ENCODE measurements at places on chromosomes 2 and 18.

DNA sequence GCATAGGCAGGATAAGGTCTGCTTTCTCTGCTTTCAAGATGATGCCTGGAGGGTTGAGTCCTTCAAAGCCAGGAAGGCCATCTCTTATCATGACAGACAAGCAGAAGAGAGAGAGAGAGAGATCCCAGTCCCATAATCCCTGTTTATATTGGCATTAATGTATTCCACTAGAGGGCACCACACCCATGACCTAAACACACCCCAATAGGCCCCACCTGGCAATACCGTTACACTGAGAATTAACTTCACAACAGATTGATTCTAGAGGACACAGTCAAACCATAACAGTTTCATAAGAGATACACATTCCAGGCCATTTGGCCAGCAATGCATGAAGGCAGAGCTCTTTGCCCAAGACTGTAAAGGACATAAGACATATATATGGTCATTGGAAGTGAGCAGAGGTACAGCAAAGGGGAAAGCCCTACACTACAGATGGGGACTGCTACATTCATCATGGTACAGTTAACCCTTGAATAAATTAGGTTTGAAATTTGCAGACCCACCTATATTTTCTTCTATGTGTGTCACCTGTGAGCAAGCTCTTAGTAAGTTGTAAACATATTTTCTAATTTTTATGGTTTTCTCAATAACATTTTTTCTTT, 1516.1 kb downstream of the RPIA start:
- no peak for DNase-seq

- no peak for DNase-seq
These were observed 16.3 kb downstream of the SLC19A3 start for GRCh38 chr2:227701556-227701955.

GRCh38 chr2:212242724-212243123, 295.9 kb downstream of the ERBB4 start:
- DNase-seq: no peak

DNA sequence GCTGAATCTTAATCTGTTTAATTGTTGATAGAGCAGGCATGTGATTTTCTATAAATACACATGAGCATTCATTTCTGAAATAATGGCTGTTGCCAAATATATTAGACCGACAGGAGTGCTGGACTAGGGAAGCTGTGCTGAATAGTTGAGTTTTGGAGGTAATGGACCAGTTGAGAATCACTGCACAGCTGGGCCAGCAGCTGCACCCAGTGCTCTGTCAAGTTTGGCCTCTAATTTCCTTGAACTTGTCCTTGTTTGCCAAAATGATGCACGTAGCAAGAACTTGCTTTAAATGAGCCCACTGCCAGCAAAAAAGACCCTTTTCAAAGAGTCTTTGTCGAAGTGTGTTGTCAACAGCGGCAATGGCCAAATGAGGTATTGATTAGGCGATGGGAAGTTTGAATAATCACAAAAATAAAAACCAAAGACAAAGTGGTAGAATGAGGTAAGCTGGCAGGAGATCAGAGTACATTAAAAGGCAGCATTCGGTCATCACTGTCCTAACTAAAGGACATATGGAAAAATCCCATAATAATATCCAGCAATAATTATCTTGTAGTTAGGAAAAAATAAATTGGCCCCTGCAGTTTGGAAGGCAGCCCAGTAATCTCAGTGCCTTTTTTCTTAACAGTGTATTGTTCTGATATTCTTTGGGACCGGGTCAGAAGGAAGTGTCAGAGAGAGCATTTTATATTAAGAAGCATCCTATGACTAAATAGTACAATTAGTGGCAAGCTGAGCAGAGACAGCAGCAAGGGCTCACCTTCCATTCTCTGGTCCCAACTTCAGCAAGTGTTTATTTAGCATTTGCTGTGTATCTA, 126.2 kb downstream of the RAPGEF4 start:
- DNase-seq: no peak

GRCh38 chr2:24122366-24123194, 554 bp downstream of the PFN4 start:
- DNase-seq: no peak

DNA sequence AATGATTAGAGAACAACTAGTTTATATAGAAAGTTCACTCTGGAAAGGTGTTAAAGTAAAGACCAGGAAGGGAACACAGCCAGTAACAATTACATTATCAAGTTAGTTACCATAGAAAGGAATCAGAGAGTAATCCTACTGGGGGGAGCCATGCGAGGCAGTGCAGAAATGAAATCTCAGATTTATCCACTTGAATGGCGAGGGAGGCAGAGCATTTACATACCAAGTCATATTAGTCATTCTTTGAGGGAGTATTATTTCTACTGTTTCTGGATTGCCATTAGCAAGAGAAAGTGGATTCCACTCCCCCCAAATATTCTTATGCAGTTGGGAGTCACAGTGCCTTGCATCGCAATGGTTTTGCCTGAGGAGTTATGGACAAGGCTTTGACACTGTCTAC, 472.7 kb upstream of the TRIB2 start:
- no peak for DNase-seq

DNA sequence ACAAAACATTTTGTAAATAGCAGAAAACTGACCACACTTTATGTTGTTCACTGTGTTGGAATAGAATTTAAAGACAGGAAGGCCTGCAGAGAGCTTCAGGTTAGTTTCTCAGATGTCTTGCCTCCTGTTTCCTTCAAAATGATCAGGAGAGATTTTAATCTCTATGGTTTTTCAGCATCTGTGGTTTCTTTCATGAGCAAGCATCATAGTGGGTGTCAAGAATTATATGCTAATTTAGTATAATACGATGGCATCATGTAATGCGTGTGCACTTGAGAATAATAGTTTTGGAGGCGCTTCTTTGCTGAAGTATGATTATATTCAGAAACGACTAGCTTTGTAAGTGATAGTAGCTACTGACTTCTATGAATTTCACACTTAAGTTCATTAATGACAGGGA, 149.9 kb downstream of the PLCL1 start:
- no peak for DNase-seq

DNA sequence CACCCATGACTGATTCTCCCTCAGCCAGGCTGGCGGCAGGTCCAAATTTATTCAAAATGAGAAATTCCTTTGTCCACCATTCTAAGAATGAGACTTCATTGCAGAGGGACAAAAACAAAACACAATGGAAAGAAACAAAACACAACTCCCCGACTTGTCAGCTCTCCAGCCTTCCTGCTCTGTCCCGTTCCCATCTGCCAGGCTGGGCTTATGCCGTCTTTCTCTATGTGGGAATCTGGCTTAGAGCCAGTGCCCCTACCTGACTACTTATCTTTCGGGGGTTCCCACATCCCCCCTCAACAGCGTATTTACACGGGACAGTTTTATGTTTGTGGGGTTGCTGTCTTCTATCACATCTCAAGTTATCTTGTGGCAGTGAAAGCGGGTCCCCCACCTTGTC, 13.8 kb downstream of the CELF4 start:
- DNase-seq: no peak

DNA sequence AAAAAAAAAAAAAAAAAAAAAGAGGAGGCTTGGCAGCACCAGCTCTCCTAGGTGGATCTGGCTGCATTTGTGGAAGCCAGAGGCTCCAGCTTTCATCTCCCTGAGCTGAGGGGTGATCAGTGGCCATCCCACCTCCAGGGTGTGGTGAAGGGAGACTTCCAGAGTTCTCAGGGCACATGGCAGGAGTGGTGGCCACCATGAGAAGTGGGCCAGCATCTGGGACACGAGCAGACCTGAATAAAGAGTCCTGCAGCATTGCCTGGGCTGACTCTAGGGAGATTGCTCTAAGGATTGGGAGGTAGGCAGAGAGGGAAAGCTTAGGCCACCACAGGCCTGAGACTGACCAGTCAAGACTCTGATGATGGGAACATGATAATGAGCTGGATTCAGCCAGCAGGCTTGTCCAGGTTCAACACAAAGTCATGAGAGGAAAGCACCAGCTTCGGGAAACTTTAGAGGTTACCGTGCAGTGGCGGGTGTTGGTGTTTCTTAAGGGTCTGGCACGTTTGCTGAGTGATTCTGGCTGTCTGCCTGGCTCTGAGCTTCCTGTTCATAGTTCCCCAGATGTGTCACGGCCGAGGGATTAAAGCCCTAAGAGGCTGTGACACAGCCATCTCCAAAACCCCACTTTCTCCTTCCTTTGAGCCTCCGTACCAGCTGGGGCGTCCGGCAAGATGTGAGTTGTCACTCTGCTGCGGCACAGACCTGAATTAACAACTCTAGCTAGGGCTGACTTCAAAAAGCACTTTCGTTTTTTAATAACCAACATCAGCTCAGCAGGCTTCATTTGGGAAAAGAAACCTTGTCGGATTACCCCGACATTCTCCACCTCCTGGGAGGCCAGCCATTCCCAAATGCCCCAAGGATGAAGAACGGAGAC, 38.3 kb upstream of the IL1R1 start:
- DNase-seq: peak; percentile 60

DNA sequence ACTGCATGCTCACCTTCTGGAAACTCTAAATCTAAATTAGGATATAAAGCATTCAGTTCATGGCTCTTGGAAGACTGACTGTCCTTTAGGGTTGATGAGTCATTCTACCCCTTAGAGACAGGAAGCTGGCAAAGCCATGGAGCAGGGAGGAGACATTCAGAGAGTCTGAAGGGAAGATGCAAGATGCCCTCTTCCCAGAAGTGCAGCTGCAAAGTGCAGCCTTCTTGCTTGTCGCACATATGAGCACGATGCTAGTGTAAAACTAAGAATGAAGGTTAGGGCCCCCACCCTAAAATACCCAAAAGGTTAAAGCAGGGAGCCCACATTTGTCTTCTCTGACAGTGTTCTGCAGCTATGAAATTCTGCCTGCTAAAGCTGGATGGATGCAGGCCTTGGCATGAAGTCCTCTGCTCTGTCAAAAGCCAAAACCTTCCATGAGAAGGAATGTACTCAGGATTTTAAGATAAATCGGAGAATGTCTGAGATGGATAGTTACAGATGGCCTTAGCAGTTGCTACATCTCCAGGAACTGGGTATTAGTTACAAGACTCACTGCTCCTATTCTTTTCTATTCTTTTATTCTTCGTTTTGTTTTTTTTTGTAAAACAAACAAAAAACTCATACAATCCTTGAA, 89.7 kb downstream of the POLE4 start:
- no peak for DNase-seq

DNA sequence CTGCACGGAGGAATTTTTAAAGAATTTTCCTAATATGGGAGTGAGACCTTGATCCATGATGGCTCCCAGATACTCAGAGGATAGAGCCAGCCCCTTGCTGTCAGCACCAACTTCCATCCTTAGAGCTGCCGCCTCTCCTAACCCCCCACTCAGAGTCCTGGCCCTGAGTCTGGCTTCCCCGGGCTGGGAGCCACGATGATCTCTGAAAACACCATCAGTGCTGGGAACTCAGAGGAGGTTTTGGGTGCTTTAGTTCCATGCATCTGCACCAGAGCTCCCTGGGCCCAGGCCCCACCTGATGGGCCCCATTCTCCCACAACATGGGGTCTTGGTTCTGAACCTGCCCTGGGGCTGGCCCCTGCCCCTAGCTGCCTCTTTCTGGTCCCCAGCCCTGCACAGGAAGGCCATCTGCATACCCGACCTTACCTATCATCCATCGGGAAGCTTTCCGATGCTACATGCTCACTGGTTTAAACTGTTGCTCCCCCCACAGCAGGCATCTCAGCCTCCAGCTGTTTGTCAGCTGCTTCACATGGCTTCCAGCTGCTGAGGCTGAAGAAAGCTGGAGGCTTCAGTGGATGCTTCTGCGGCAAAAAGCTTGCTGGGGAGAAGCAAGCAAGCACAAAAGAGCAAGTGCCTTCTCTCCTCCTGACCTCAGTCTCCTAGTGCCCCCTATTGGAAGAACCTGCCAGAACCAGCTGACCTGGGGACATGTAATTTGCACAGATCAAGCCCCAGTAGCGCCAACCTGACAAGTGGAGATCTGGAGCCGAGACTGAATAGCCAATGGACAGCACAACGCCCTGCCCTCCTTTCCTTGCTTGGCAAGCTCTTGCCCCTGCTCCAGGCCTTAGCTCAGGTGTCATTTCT, 24.2 kb upstream of the RHOB start:
- DNase-seq: no peak

GRCh38 chr18:74617486-74617885, 19.8 kb downstream of the ZNF407 start:
- no peak for DNase-seq

- DNase-seq: no peak
These were observed 94.5 kb downstream of the RDH14 start for GRCh38 chr2:18465979-18466378.

DNA sequence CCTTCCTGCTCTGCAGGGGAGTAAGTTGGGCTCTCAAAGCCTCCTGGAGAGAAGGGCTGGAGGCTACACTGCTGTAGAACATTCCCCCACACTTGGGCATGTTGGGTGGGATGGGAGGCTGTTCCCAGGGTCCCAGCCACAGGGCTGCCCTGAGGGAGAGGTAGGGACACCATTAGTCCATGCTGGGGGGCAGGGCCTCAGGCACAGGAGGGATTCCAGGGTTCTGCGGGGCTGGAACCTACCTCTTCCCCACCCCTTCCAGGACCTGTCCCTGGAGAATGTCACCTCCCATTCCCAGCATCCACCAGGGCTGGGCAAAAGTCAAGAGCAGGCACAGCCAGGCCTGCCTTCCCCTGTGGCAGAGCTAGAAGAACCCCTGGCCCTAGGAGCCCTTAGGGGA, 6.9 kb upstream of the ADRA2B start:
- DNase-seq: no peak

Measured in stimulated activated CD4-positive, alpha-beta T cell treated with anti-CD3 and anti-CD28 coated beads, Interleukin-15, amount 100 ng/mL, for 1 hour (primary cell).